Endothelial cell (in vitro differentiated cells): ENCODE measurements at places on chromosomes 1 and 21.

DNA sequence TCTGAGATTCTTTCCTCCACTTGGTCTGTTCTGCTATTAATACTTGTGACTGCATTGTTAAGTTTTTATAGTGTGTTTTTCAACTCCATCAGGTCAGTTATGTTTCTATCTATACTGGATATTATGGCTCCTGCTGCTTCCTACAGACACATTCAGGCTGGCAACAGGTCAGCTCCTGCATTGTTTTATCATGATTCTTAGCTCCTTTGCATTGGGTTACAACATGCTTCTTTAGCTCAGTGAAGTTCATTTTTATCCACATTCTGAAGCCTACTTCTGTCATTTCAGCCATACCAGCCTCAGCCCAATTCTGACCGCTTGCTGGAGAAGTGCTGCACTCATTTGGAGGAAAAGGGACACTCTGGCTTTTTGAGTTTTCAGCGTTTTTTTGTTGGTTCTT lies 37.3 kb upstream of the F3 start:
- H3K36me3 ChIP-seq: peaks cover 15% of the 10 kb centered on the region
- no peak overlapping the region for H3K4me3 ChIP-seq

GRCh38 chr1:92858564-92859399 lies 26.9 kb downstream of the RPL5 start:
- DNase-seq: peak; percentile 47
- no peaks in the 10 kb centered on the region for H3K4me1 ChIP-seq
- H3K27me3 ChIP-seq: peaks cover 2% of the 10 kb centered on the region
- no peak overlapping the region for H3K4me3 ChIP-seq
- H3K27ac ChIP-seq: no peak overlapping the region

DNA sequence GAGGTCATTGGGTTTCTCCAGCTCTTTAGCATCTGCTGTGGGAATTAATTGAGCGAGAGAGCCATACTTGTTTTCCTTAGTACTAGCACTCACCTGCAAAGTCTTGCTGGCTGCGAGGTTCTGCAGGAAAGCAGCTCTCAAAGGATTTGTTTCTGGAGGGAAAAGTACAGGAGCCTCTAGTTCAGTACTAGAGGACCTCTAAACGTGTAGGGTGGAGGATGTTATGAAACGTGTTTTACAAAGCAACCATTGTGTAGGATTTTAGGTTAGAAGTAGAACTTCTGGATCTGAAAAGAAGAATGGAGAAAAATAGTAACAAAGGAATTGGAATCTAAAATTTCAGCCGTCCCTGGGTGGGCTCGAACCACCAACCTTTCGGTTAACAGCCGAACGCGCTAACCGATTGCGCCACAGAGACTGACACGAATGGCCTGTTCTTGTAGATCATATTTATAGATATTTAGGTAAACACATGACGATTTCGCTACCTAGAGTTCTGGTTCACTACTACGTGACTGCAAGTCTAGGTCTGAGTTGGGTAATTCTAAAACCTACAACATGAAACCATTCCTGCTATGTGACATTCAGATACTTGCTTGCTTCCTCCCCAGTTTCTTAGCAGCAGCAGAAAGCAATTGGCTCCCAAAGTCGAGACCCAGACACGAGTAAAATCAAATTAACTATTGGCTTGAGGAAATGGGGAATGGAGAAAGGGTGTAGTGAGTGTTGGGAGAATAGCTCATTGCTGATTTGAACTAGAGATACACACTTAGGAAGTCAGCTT lies 60.2 kb upstream of the CFAP126 start:
- DNase-seq: peak; percentile 31
- H3K4me1 ChIP-seq: peaks cover 7% of the 10 kb centered on the region
- peak overlapping the region; percentile 70 for H3K27ac ChIP-seq
- H3K36me3 ChIP-seq: peaks cover 5% of the 10 kb centered on the region

GRCh38 chr1:153954826-153955225 lies 3.6 kb downstream of the CRTC2 start:
- peaks cover 37% of the 10 kb centered on the region for H3K4me1 ChIP-seq
- no peak for DNase-seq
- H3K4me3 ChIP-seq: peak overlapping the region; percentile 72
- peaks cover 39% of the 10 kb centered on the region for H3K36me3 ChIP-seq
- H3K27me3 ChIP-seq: peaks cover 9% of the 10 kb centered on the region

GRCh38 chr1:234980645-234981396 lies 147.8 kb downstream of the TOMM20 start:
- DNase-seq: no peak
- no peaks in the 10 kb centered on the region for H3K36me3 ChIP-seq
- peaks cover 48% of the 10 kb centered on the region for H3K4me1 ChIP-seq
- H3K27ac ChIP-seq: peak overlapping the region; percentile 42
